Heart right ventricle (tissue), 16 donors: ENCODE measurements at places on chromosomes 1 and 21. TPM values are rescaled to one million over a fixed set of nuclear protein-coding genes. Genes with fewer than 3 reads are reported as not detected.

- no peak for DNase-seq
Observed at GRCh38 chr1:4424254-4424653, 230.2 kb upstream of the AJAP1 start.

- peak; percentile 54 for DNase-seq
Observed at GRCh38 chr1:153677718-153678518, 570 bp upstream of the NPR1 start.

DNA sequence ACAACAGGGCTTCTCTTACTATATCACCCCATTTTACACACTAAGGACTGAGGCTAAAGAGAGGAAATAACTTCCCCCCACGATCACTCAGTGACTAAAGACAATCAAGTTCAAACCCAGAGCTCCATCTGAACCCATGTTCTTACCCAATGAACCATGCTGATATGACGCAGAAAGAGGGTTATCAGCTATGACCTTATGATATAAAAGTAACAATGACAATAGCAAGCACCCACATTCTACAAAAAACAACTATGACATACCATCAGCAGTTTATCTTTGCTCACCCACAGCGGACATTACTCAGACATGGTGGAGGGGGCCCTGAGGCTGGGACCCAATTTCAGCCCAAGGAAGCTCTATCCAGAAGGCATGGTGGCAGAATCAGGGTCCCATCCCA is 75.7 kb downstream of the PTPN14 start:
- no peak for DNase-seq

DNA sequence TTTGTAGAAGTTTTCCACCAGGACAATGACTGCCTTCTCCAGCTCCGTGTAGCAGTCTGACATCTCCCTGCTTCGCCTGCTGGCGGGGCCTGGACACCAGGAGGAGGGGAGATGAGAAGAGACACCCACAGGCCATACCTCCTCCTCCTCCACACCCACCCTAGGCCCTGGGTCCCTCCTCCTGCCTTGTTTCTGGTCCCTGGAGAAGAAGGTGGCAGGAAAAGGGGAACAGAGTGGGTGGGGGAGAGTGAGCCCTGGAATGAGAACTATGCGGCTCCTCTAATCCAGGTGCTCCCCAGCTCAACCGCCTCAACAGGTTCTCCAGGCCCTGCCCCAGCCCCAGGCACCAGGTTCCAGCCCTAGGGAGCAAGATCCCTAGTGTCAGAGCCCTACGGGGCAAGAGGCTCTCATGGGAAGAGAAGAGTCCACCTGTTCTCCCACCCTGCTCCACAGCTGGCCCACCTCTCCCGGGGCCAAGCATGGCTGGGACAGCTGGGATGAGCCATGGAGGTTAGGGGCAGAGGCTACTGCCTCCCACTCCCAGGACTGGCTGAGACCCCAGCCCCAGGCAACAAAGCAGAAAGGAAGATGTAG is 4.8 kb downstream of the S100A16 start:
- DNase-seq: no peak

Gene CDC73
- total RNA-seq: 54.6 TPM

DNA sequence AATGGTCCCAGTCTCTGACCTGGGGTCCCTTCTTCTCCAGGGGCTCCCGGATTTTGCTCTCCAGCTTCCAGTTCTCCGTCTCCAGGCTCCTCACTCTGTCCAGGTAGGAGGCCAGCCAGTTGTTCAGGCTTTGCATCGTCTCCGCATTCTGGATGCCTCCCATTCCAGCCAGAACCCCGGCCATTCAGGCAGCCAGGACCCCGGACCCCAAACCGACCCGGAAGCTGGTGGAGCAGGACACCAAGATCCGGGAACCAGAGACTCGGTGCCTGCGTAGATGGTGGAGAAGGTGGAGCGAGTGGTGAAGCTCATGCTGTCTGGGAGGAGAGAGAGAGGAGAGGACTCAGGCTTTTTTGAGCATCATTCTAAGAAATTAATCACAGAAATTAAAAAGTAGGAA is 572.4 kb upstream of the NCAM2 start:
- no peak for DNase-seq

DNA sequence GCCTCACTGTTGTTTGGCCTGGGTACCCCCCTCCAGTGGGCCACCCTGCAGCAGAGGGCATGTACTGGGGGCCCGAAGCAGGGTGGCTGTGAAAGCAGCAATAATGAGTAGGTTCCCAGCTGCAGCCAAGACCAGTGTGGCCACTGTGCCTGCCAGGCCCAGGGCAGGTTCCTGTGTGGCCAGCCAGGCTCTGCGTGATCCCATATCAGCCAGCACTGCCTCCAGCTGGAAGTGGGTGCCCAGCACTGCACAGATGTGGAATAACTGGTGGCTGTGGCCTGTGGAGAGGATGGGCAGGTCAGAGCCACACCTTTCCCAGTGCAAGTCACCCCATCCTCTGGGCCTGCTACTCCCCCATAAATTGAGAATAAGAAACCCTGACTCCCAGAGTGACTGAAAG is 2.1 kb downstream of the BGLAP start:
- DNase-seq: no peak

- no peak for DNase-seq
Observed at GRCh38 chr1:48688102-48688760, 88.5 kb downstream of the BEND5 start.

GRCh38 chr1:204723131-204723787 is 37.7 kb upstream of the LRRN2 start:
- no peak for DNase-seq

Gene SMIM1
- 8.4 TPM for total RNA-seq

GRCh38 chr21:34135330-34135729 is 62.0 kb downstream of the MRPS6 start:
- no peak for DNase-seq

DNA sequence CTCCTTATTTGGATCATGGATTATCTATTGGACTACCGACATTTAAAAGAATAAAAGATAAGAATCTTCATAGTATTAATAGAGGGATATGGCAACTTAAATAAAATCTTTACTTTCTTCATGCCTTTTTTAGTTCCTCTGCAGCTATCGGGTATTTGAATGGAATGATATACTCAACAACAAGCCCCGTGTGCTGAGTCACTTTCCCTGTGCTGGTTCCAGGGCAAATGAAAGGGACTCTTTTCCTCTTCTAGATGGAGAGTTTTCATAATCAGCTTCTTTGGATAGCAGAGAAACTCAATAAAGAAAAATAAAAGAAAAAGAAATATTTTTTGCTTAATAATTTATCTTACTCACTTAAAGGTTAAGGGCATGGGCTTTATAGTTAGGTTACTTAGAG is 213.7 kb downstream of the LRRC40 start:
- no peak for DNase-seq
